Stimulated activated CD8-positive, alpha-beta memory T cell treated with anti-CD3 and anti-CD28 coated beads, Interleukin-4, amount 100 ng/mL, for 1 hour (primary cell): ENCODE measurements at places on chromosomes 5 and 9.

- no peak for DNase-seq
These were observed 111.1 kb upstream of the KLF9 start for GRCh38 chr9:70525519-70525918.

DNA sequence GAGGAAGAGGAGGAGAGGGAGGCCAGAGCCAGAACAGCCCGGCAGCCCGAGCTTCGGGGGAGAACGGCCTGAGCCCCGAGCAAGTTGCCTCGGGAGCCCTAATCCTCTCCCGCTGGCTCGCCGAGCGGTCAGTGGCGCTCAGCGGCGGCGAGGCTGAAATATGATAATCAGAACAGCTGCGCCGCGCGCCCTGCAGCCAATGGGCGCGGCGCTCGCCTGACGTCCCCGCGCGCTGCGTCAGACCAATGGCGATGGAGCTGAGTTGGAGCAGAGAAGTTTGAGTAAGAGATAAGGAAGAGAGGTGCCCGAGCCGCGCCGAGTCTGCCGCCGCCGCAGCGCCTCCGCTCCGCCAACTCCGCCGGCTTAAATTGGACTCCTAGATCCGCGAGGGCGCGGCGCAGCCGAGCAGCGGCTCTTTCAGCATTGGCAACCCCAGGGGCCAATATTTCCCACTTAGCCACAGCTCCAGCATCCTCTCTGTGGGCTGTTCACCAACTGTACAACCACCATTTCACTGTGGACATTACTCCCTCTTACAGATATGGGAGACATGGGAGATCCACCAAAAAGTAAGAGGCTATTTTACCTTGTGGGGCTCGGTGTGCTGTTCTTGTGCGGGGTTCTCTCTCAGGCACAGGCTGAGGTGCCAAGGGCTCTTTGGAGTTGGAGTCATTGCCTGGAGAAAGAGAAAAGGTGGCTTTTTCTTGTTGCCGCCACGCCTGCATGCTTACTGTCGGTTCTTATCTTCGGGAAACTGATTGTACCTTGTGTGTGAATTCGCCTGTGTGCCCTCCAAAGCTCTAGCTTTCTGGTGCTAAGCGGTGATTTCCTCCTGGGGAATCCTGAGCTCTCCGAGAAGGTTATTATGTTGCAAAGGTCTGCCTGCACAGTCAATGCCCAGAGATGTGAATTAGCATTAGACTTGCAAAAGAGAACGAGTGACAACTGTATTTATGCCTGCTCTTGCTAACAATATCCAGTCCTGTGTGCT lies at the start of gene ISL1:
Gene ISL1 (plus strand): TSS at position 318 of the 991 bp plus-strand sequence. CDS start 224 bp downstream, at position 542.
- DNase-seq: no peak

GRCh38 chr9:14307989-14308852 lies 5.7 kb downstream of the NFIB start:
- no peak for DNase-seq

DNA sequence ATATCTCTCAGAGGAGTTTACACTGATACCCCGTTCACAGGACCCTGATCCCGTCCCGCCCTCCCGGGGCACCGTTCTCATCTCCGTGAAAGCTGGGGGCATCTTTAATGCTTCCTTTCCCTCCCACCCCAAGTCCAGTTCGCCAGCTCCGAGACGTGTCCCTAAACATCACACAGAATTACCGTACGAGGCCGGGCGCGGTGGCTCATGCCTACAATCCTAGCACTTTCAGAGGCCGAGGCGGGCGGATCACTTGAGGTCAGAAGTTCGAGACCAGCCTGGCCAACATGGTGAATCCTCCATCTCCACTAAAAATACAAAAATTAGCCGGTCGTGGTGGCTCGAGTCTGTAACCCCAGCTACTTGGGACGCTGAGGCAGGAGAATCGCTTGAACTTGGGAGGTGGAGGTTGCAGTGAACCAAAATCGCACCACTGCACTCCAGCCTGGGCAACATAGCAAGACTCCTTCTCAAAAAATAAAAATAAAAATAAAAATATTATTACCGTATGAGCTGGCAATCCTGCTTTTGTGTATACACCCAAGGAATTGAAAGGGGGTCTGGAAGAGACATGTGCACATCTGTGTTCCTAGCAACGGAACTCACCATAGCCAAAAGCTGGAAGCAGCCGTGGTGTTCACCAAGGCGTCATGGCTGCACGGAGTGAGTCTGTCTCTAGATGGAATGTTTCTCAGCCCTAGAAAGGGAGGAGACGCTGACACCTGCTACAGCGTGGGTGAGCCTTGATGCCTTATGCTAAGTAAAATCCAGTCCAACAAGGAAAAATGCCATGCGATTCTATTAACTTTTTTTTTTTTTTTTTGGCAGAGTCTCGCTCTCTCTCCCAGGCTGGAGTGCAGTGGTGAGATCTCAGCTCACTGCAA lies 1.2 kb upstream of the ABO start:
- DNase-seq: no peak

DNA sequence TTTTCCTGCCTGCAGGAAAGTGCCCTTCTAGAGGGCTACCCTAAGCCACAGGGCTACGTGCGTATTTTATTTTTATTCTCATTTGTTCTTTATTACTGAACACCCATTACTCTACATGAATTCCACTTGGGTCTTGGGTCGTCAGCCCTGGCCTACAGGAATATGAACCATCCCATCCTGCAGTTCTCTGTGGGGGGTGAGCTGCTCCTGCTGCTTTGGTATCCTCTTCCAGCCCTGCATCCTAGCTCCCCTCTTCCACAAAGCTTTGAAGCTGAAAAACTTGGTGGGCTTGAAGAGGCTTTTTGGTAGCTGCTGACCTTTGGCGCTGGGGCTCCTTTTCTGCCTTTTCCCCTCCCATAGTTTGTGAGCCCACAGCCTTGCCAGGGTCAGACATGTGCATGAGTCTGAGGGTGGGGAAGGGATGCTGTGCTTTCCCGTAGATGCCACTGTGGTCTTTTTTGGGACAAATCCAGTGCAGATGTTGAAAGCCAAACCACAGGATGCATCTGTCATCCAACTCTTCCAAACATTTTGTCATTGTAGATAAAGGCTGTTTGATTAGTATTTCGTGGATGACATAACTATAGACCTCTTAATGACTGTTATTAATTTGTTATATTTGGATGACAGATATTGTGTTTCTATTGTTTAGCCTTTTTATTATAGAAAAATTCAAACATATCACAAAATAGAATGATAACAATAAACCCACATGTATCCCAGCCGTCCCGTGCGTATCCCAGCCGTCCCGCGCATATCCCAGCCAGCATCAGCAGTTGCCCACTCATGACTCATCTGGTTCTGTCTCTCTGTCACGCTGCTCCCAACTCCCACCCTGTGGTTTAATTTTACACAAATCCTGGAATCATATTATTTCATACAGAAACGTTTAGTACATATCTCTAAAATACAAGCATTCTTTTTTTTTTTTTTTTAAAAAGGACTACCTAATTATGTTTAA lies 43.9 kb downstream of the SLC46A2 start:
- no peak for DNase-seq

DNA sequence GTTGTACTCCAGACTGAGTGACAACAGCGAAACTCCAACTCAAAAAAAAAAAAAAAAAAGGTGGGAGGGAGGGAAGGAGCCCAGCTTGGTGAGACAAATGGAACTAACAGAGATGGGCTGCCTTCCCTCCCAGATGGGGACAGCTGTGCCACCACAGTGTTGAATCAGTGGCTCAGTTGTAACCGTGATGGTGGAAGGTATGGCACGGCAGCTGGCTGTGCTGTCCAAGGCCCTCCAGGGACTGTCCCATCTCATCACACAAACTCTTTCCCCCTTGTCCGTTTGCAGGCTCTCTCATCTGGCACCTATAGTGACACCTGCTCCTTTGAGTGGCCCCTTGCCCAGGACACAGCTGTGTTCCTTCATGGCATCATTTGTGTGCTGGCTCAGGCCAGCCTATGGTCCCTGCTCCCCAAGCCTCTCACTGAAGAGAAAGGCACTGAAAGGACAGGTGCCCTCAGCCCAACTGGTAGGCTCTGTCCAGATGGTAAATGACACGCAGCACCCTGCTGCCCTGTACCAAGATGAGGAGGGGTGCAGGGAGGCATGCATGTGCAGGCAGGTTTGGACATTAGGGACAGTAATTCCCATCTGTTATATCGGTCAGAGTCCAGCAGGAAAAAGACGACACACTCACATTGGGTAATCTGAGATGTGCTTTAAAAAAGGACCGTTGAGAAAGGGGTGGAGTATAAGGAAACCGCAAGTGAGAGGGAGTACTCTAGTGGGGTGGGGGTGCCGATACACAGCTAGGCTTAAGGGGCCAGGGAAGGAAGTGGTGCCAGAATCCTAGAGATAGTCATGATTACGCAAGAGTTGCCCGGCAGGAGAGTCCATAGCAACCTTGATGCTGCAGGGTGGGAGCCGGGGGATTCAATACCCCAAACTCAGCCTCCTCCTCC lies 4.3 kb downstream of the SMIM33 start:
- DNase-seq: no peak

DNA sequence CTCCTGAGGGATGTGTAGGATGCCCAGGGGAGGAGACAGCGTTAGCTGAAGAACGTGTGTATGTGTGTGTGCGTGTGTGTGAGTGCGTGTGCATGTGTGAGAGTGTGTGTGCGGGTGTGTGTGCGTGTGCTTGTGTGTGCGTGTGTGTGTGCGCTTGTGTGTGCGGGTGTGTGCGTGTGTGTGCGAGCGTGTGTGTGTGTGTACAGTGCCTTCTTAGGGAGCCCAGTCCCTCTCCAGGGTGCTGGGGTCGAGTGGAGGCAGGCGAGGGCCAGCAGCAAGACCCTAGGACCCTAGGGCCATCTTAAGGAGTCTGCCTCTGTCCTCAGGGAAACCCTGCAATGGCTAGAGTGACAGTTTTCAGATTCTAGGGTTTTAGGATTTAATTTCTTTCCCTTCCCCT lies 26.0 kb upstream of the STXBP1 start:
- DNase-seq: no peak

- DNase-seq: no peak
These were observed 361.2 kb upstream of the TARS1 start for GRCh38 chr5:33079548-33079947.

DNA sequence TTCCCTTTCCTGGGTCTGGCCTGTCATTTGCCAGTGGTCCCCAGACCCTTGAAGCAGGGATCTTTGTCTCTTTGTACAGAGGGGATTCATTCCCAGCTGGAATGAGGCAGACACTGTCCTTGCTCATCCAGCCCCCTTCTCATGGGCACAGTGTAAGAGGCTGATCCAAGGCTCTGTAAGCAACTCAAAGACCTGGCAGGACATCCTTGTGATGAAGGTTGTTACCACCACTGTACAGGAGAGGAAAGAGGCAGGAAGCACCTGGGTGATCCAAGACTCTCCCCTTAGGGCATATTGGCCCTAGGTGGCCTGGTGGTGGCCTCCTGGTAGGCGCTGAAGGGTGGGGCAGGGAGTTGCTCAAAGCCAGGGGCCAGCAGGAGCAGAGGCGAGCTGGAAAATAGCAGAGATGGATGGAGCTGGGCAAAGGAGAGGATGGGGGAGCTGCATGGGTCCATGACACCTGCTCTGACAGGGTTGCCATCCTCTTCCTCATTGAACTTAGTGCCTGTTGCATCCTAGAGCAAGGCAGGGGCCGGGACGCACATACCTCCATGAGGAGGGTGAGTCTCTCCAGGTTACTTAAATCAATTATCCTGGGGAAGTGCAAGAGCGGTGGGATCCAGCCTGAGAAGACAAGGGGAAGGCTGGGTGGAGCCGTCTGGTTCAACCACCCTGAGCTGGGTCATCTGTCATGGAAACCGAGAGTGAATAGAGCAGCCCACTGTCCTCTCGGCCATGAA lies 9.8 kb upstream of the GADD45G start:
- no peak for DNase-seq
